Activated effector memory CD4-positive, alpha-beta T cell treated with anti-CD3 and anti-CD28 coated beads, Interleukin-2, amount 50 U/mL, for 16 hours (primary cell): ENCODE measurements at places on chromosomes 4 and X.

DNA sequence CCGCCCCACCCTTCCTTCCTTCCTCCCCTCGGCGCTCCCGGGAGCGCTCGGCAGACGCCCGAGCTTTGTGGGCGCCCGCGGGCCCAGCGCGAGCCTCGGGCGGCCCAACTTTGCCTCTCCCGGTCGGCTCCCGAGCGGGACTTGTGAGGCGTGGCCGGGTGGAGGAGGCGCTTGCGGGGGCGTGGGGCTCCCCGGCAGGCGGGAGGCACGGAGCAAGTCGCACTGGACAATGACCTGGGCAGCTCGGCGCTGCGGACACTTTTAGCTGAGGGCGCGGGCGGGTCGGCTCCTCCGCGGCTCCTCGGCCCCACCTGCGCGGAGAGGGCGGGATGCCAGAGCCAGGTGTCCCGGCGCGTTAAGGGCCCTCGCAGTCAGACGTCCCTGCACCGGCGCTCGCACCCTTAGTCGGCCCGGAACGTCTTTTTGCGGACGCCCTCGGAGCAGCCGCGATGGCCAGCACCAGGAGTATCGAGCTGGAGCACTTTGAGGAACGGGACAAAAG is 385 bp downstream of the DCLK2 start:
- no peak for DNase-seq

GRCh38 chr4:189804894-189805293 is 135.8 kb upstream of the FRG1 start:
- no peak for DNase-seq

- DNase-seq, result no peak
Measured at GRCh38 chr4:112311516-112311915, 14.3 kb downstream of the ALPK1 start.

DNA sequence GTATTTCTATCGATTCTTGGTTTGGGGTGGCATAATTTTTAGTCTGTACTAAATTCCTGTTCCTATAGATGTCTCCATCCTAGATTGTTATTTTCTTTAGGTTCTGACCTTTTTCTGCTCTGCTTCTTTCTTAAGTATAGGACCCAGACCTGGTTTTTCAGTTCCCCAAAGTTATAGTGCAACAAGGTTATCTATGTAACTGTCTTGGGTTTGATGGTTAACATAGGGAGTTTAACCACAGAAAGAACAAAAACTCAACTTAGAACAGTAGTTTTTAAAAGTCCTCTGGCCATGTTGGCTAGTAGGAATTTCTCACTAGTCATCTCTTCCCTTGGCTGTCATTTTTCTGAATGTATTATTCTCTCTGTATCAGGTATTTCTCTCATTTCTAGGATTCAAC is 38.8 kb upstream of the MAD2L1 start:
- DNase-seq, result no peak

- DNase-seq, result peak; percentile 68
Measured at GRCh38 chrX:133776072-133776471, 209.3 kb downstream of the GPC3 start.

DNA sequence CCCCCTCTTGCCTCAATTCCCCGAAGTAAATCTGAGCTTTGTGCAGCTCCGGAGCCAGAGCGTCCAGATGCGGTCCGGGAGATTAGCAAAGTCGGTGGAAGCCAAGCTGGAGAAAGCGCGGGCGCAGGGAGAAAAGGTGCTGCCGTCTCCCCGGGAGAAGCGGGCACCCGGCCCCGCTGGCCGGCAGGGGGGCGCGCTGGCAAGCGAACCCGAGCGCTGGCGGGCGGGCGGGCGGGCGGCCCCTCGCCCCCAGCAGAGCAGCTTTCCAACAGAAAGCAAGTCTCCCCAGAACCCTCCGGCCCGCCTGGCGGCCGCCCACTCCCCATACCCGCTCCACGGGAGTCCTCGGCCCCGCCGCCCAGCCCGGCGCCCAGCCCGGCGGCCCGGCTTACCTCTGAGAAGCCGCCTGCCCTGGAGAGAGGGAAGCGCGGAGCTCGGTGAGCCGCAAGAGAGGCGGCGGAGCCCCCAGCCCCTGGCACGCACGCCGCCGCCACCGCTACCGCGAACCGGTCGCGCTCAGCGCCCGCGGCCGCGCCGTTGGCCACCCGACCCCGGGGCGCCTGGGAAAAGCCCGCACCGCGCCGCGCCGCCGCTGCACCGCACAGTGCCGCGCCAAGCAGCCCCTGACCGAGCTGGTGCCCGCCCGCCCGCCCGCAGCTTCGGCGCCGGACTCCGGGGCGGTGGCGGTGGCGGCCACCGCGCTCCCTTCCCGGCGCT is 529 bp upstream of the CITED1 start:
- DNase-seq, result no peak

DNA sequence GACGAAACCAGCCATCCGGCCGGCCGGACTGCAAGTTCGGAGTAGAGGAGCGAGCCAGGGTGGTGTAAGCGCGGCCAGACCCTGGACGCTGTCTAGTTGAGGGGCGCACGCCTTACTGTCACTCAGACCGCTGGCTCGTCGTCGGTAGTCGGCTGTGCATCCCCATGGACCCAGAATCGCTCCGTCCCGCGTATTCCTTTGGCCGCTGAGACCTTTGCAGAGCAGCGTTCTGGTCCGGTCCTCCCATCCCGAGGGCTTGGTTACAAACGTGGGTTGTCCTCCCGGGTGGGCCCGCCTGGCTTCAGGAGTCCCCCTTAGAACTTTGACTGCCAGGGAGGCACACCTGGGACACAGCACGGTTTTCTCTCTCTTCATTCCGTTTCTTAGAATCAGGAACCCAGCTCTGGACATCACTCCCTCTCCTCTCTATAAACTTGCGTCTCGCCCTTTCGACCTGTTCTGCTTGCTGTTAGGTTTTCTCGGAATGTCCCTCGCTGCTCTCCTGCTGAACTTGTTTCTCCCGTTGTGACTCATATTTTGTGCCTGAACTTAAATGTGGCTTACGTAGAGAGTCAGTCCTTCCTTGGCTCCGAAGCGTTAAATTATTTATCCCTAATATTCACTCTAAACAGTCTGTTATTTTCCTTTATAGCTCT is 672 bp downstream of the PGM2 start:
- DNase-seq, result no peak

DNA sequence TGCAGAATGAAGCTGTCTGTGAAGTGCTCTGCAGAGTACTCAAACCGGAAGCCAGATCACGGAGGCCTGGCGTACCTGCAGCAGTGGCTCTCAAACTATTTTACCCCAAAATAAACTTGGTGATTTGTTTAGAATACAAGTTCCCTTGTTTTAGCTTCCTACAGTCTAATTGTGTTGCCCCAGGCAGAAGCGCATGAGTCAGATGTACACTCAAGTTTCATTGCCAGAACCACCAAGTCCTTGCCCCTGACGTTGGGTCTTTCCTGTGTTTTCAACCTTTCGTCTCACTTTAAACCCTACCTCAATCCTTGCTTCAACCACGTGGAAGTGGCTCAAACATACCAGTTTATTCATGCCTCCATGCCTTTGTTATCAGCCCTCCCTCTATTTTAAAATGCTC is 66.2 kb upstream of the SLC7A11 start:
- DNase-seq, result no peak

DNA sequence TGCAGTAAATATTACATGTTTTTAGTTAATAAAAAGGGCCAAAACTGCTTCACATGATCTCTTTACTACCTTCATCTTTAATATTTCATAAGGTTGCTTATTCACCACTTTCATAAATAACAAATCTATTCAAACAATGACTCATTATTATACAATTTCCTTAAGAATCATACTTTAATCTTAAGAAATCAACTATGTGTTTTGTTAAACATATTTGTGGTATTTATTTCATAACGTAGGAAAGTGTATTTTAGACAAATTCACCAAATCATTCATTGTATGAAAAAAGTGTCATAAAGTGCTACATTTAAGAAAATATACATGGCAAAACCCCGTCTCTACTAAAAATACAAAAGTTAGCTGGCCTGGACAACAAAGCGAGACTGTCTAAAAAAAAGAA is 150.5 kb upstream of the RXFP1 start:
- no peak for DNase-seq

DNA sequence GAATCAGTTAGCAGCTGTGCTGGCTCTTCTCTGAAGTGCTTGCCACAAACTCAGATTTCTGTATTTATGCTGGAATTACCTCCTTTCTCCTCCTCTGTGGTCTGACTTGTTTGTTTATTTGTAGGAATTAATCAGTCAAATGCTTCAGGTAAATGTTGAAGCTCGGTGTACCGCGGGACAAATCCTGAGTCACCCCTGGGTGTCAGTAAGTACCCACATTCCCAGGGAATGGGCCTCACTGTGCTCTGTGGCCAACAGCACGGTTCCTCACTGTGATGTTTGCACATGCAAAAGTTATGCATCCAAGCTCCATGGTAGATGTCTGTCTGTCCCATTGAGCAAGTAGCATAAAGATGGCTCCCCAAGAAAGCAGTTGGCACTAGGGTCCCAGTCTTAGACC is 169.9 kb downstream of the DCLK2 start:
- no peak for DNase-seq
